ENCODE measurements at places on chromosomes 1 and 21.

GRCh38 chr1:35441926-35442579 lies 115.2 kb downstream of the KIAA0319L start:
- no peak for DNase-seq

- no peak for DNase-seq
Observed at GRCh38 chr1:11923069-11923826, 3.0 kb downstream of the KIAA2013 start.

GRCh38 chr21:18161841-18162240 lies 82.8 kb upstream of the CHODL start:
- no peak for DNase-seq

DNA sequence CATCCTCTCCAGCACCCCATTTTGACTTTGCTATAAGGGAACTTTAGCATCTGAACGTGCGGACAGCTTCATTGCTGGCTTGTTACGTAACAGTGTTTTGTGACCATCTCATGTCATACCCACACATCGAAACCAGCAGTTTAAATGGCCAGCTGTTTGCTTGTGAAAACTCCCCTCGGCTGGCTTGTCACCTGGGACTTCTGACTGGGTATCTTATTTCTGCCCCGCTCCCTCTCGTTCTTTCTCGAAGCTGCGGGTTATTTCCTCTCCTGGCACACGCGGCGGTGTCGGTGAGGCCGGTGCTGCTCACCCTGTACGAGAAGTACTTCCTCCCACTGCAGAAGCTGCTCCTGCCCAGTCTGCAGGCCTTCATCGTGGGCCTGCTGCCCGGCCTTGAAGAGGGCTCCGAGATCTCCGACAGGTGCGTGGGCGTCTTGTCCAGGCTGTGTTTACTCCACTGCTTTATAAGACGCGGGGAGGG lies 43.5 kb downstream of the DOP1B start:
- DNase-seq: no peak

GRCh38 chr1:54271341-54271740 lies 71.4 kb downstream of the MRPL37 start:
- no peak for DNase-seq

- peak; percentile 24 for DNase-seq
Observed at GRCh38 chr1:151728151-151729054, 7.1 kb downstream of the RIIAD1 start.

DNA sequence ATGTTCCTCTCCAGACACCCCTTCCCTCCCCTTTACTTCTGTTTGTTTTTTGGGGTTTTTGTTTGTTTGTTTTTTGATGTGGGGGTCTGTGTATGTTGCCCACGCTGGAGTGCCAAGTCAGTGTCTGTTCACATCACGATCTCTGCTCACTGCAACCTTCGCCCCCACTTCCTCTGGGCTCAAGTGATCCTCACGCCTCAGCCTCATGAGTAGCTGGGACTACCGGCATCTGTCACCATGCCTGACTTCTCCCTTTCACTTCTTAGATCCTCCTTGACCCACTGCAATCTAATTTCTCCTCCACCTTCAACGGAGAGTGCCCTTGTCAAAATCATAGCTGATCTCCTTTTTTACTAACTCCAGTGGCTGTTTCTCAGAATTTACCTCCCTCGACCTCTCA lies 100.7 kb upstream of the KIF26B start:
- no peak for DNase-seq

- DNase-seq: no peak
Observed at GRCh38 chr1:109929170-109929569, 18.5 kb downstream of the CSF1 start.

GRCh38 chr1:214573386-214574318 lies 22.2 kb upstream of the PTPN14 start:
- no peak for DNase-seq

- DNase-seq: no peak
Observed at GRCh38 chr1:169795687-169796086, 980 bp upstream of the METTL18 start.

DNA sequence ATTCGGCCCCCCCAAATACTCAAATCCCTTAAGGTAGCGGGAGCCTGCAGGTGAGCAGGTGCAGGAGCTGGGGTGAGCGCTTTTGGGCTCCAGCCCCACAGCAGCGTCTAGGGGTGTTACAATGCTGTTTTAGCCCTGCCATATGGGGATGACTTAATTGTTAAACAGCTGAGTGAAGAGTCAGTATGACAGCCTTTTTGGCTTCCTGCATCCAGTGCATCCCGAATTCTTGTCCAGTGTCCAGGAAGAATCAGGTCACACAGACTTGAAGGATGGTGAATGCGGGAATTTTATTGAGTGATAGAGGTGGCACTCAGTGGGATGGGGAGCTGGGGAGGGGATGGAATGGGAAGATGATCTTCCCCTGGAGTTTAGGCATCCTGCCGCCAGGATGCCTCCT lies 30.4 kb upstream of the HHAT start:
- no peak for DNase-seq

- DNase-seq: no peak
Observed at GRCh38 chr1:33875862-33876261, 12.0 kb downstream of the HMGB4 start.

DNA sequence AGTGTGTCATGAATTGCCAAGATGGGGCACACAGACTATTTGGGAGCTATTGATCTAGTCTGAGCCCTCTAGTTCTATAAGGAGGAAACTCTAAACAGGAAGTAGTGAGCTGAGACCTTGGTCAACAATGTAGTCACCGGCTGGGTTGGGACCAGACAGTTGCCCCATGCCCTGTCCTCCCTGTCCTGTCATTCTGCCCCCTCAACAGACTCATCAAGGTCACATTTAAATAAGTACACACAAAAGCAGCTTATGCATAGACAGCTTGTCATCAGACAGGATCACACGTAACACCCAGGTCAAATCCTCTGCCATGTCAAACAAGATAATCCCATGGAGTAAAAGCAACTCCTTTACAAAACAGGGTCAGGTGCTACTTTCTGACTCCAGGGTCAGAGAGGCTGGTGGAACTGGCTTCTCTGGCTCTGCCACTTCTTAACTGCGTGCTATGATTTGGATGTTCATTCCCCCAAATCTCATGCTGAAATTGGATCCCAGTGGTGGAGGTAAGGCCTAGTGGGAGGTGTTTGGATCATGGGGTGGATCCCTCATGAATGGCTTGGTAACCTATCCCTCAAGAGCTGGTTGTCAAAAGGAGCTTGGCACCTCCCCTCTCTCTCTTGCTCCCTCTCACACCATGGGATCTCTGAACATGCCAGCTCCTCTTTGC lies 128.9 kb downstream of the HIVEP3 start:
- no peak for DNase-seq

GRCh38 chr1:198637916-198638437 lies 863 bp upstream of the PTPRC start:
- DNase-seq: no peak

DNA sequence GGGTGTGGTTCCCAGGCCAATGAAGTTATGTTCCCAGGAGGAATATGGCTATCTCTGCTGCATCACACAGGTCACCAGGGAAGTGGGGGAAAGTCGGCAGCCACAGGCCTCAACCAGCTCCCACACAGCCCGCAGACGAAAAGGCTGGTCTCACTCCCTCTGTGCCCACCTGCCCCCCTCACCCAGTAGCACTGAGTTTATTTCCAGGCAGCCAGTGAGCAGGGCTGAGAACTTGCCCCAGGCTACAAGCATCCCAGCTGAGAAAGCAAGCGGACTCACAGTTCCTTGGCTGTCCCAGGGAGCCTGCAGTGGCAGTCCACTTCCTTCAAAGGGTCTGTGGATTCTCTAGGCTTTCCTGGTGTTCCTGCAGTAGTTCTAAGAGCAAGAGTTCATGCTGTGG lies 68.9 kb downstream of the SLC5A9 start:
- DNase-seq: no peak

DNA sequence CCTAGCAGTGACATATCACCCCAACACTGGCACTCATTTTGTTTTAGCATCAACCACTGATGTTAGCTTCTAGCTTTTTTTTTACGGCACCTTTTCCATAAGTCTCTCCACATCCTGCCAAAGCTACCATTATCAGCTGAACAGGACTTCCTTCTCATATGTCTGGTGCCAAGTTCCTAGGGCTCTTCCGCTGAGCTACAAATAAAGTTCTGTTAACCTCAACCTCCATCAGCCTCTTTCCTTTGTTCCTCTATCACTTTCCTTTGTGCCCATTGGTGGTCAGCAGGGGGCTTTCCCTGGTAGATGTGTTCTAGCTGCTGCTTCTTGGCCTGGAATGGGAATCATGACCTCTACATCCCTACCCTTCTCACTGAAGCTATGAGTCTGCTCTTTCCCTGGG lies 163.8 kb downstream of the FAF1 start:
- DNase-seq: no peak

- DNase-seq: no peak
Observed at GRCh38 chr21:41169701-41170100, 1.7 kb downstream of the BACE2 start.

DNA sequence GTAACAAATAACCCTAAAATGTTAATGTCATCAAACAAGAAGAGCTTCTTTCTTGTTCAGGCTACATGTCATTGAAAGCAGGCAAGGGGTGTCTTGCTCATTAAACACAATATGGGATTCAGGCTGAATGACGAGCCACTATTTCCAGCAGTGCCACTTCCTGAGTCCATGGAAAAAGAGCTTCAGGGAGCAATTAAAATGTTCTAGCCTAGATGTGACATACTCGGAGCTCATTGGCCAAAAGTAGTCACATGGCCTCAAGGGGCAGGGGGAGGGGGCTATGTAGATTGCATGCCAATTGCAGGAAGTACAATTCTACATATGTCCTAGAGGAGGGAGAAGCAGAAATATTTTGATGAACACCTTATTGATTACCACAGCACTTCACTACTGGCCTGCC lies 685.3 kb upstream of the ADGRL2 start:
- no peak for DNase-seq

GRCh38 chr1:8423692-8424538 lies 106.0 kb downstream of the SLC45A1 start:
- no peak for DNase-seq

DNA sequence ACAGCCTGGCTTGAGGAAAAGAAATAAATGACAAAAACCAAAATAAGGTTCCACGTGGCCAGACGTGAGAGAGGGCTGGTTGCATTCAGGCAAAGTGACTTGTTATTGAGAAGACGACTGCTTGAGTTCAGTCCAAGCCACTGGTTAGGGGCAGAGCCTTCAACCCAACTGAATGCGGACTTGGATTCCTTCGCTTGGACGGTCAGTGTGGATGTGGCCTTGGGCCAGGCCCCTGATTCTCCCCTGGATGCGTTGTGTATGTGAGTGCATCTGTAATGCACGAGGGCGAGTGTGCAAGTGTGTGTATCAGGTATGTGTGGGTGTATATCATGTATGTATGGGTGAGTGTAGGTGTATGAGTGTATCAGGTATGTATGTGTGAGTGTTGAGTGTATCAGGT lies 1.9 kb downstream of the PLA2G2F start:
- DNase-seq: no peak

GRCh38 chr1:102742426-102742825 lies 365.9 kb downstream of the COL11A1 start:
- no peak for DNase-seq

- DNase-seq: no peak
Observed at GRCh38 chr1:10791105-10791951, 5.1 kb downstream of the CASZ1 start.

All from GM04504 (cell line).